ENCODE measurements at places on chromosomes 6 and 20.
A peak's percentile ranks its signal among the peaks of the same experiment; 100 is the strongest.

- peak; percentile 24 for DNase-seq
Observed at GRCh38 chr6:105431226-105431625, 28.3 kb upstream of the PREP start.

GRCh38 chr6:135096403-135097130 lies 41.9 kb upstream of the HBS1L start:
- no peak for DNase-seq

- DNase-seq, result no peak
Observed at GRCh38 chr6:33909737-33910136, 105.9 kb upstream of the MLN start.

- DNase-seq, result no peak
Observed at GRCh38 chr6:20481281-20481680, 53.0 kb upstream of the CDKAL1 start.

GRCh38 chr6:106177786-106178185 lies 91.7 kb downstream of the PRDM1 start:
- DNase-seq, result no peak

DNA sequence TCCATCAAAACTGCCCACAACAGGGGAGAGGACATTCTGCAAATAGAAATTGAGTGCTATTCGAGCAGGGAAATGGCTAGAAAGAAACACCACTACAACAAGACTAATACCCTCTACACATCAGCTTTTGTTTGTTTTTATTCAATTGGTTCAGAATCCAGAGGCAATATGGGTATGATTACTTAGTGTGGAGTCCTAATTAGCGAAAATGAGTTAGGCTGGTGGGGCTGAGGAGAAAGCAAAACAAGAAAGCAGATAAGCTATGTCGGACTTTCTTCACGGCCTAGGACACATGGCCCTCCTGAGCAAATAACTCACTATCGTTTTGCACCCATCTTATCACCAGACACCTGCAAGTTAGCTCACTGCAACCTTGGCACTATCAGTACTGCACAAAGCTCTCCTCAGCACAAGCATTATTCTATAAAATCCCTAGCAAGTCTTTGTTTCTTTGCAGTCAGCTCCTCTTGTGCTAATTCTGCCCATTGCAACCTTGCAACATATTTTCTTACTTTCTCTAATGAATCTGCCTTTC lies 31.3 kb upstream of the SH3BGRL2 start:
- no peak for DNase-seq

DNA sequence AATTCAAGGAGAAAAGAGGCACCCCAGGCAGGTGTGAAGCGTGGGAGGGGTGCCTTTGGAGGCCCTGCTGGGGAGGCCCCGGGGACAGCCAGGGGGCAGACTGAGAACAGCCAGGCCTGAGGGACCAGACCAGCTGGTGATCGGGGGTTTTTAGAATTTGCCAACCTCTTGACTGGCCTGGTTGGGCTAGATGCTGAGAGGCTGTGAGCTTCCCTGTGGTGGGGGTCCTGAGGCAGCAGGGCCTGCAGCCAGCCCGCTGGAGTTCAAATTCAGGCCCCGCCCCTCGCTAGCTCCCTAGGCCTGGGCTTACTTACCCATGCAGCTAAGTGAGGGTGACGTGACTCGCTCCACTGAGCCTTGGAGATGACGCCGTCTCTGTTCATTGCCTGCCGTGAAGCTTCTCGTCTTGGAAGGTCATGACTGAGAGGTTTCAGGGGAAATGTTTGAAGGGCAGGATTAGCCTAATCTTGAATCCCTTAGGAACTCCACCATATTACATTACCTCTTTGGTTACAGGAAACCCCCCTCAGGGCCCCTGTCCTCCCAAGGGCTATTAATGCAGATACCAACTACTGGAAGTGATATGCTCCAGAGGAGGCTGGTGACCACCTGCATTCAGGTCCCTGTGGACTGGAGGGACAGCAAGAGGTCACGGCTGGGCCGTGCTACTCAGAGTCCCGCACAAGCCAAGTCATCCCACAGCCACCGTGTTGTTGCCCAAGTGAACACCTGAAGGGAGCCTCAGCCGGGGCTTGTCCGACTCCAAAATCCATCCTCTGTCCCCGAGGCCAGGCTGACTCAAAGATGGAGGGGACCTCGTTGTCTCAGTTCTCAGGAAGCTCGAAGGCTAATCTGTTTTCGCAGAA lies 73.9 kb upstream of the DUSP22 start:
- no peak for DNase-seq

GRCh38 chr6:13318821-13319220 lies 9.5 kb downstream of the TBC1D7 start:
- DNase-seq, result no peak

- DNase-seq, result no peak
Observed at GRCh38 chr6:170444811-170445211, 108.3 kb downstream of the PSMB1 start.

GRCh38 chr6:4093288-4093687 lies 14.4 kb upstream of the FAM217A start:
- no peak for DNase-seq

DNA sequence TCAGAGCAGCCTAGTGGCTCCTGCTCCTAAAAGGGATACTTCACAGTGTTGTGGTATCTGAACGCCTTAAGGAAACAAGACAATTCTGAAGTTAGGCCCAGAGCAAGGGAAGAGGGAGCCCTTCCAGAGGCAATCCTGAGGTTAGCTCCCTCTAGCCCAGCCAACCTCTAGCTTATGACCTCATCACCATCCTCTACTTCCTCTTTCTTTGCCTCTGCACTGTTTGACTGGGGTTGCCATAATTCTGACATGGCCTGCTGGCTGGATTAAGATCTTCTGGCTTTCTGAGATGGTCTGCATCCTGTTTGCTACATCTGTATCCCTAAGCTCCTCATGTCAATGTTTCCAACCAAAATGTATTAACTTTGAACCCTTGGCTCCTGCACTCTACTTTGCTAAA lies 23.3 kb upstream of the BMP2 start:
- no peak for DNase-seq

DNA sequence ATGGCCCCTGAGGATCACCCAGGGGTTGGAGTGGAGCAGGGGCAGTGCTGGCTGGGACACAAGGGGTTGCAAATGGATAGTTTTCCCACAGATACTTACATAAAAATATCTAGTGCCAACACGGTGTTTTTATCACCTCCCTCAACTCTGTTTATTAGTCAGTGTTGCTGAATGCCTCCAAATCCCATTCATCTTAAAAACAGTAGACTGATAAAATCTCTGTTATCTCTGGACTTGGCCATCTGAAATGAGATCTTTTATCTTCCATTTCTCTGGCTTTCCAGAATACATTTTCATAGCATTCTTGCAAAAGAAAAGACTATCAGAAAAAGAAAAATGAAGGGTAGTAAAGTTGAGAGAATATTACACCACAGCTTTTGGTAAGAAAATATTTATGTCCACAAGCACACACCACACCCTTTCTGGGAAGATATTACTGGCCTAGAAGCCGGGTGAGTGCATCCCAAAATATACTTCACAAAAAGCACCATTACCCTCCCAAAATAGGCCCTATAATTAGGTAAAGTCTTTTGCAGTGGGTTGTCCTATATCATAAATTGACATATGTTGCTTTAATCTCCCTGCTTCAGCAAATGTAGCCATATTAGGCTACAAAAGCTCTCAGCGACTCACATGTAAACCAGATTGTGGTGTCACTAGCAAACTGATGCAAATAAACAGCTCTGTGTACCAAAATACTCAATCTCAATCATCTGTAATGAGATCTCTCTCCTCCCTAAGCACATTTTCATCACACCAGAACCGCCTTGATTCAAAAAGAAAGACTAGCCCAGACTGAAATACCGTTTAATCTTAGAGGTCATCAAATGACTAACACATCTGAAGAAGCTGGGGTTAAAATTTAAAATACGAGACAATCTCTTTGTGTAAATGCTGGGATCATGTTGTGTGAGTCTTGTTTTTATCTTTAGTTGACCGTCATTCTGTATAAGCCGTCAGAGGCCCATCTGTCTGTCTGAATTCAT lies 96.7 kb downstream of the FYN start:
- no peak for DNase-seq

GRCh38 chr20:64223526-64224067 lies 32.0 kb upstream of the PCMTD2 start:
- peak; percentile 66 for DNase-seq

GRCh38 chr6:159062976-159063375 lies 18.2 kb upstream of the TAGAP start:
- DNase-seq, result no peak

DNA sequence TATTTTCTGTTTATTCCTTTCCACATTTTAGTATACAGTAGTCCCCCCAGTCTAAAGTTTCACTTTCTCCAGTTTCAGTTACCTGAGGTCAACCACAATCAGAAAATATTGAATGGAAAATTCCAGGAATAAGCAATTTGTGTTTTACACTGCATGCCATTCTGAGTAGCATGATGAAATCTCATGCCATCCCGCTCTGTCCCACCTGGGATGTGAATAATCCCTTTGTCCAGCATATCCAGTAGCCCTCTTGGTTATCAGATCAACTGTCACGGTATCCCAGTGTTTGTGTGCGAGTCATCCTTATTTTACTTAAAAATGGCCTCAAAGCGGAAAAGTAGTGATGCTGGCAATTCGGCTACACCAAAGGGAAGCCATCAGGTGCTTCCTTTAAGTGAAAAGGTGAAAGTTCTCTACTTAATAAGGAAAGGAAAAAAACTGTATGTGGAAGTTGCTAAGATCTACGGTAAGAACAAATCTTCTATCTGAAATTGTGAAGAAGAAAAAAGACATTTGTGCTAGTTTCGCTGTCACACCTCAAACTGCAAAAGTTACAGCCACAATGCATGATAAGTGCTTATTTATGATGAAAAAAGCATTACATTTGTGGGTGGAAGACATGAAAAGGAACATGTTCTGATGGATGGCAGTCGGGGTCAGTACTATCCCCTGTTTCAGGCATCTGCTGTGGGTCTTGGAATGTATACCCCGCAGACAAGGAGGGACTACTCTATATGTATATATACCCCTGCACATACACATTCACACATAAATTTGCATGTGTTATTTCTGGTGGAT lies 11.3 kb downstream of the NOX3 start:
- DNase-seq, result no peak

DNA sequence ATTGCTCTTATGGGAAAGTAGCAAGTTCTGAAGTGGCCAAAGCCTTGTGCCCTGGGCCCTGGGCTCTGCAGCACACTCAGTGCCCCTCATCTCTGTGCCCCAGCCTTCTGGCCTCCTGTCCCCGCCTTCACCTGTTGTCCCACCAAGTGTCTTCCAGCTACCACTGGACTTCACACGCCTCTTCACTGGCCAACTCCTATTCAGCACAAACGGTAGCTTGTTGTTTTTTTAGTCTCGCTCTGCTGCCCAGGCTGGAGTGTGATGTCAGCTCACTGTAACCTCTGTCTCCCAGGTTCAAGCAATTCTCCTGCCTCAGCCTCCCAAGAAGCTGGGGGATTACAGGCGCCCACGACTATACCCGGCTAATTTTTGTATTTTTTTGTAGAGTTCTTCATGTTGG lies 4.8 kb downstream of the CCHCR1 start:
- no peak for DNase-seq

- no peak for DNase-seq
Observed at GRCh38 chr6:35185971-35186370, 27.8 kb upstream of the SCUBE3 start.

GRCh38 chr6:148521586-148521985 lies 178.9 kb downstream of the SASH1 start:
- DNase-seq, result no peak

- DNase-seq, result no peak
Observed at GRCh38 chr6:34955442-34955841, 66.4 kb downstream of the ANKS1A start.

- DNase-seq, result peak; percentile 72
Observed at GRCh38 chr6:52286798-52287432, 2.4 kb upstream of the MCM3 start.

DNA sequence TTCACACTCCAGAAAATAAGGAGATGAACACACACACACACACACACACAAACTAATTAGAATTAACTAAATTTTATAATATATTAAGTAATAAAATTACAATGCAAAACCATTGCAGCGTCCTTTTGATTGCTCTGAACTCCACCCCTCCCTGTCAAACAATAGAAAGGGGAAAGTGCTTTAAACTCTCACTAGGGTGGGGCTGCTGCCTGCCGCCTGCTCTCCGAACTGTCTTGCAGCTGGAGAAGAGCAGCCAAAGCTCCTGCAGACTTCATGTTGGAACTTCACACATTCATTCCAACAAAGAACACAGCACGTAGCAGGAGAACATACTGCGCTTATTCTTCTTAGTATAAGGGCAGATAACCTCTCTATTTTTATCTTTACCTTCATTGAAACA lies 83.2 kb downstream of the GCLC start:
- no peak for DNase-seq

GRCh38 chr6:10552270-10552810 lies 31.2 kb downstream of the GCNT2 start:
- no peak for DNase-seq

DNA sequence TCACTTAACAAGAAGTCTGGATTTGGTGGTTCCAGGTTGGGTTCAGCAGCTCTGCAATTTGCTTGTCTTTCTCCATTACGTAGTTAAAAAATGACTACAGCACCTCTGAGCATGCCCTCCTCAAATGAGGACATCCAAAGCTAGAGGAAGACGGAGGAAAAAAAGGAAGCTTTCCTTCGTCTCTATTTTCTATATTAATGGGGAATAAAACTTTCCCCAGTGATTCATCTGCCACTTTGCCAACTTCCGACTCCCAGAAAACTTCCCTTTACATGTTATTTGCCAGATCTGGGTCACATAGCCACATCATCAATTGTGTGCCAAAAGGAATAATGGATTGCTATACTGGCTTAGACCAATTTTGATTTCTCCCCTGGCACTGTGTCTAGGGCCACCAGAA lies 69.5 kb downstream of the ZFAND3 start:
- no peak for DNase-seq

DNA sequence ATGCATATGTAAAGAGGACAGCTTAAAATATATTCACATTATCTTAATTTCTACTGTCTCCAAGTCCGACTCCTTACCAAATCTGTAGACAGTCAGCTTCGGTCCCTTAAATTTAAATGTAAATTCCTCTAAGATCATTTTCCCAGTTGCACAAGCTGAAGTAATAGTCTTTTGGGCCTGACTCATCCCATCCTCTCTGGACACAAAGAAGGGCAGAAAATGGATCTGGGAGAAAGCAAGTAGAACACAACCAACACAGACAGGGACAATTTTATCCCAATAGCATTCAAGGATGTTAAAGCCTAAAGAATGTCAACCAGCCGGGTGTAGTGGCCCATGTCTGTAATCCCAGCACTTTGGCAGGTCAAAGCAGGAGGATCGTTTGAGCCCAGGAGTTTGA lies 228.3 kb downstream of the ARHGAP18 start:
- DNase-seq, result no peak

Measured in neural crest cell (in vitro differentiated cells).